ENCODE measurements at places on chromosomes 7 and 10.
A peak's percentile ranks its signal among the peaks of the same experiment; 100 is the strongest.

- no peak for DNase-seq
Measured at GRCh38 chr7:16652240-16652583, 6.2 kb downstream of the BZW2 start.

DNA sequence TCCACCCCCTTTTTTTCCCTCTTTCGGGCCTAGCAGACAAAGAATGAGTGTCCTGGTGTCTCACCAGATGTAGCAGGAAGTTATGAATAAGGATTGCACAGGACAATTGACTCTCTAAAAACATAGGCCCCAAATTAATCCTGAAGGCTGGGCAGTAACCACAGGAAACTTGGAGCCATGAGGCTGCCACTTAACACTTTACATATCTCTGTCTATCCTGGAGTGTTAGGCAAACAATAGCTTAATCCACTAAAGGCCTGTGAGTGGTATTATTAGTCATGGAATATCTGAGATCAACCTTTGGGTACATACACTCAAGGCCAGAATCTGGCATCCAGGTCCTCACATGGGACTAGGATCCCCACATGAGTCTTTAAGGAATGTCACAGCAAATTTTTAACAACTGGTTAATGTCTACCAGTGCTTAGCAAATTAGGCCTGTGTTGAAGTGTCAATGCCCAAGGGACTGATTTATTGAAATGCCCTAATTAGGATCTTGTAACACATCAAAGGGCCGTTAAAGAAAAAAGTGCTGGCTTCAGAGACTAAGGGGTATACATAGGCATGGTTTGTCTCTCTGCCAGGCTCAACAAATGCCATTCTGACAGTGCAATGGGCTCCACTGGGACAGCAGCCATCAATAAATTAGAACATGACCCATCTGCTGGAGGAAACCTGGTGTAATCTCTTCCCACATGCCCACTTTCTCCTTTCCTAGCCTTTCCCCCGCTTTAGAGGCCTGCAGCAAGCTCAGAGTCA lies 196.7 kb upstream of the TBX20 start:
- no peak for DNase-seq

DNA sequence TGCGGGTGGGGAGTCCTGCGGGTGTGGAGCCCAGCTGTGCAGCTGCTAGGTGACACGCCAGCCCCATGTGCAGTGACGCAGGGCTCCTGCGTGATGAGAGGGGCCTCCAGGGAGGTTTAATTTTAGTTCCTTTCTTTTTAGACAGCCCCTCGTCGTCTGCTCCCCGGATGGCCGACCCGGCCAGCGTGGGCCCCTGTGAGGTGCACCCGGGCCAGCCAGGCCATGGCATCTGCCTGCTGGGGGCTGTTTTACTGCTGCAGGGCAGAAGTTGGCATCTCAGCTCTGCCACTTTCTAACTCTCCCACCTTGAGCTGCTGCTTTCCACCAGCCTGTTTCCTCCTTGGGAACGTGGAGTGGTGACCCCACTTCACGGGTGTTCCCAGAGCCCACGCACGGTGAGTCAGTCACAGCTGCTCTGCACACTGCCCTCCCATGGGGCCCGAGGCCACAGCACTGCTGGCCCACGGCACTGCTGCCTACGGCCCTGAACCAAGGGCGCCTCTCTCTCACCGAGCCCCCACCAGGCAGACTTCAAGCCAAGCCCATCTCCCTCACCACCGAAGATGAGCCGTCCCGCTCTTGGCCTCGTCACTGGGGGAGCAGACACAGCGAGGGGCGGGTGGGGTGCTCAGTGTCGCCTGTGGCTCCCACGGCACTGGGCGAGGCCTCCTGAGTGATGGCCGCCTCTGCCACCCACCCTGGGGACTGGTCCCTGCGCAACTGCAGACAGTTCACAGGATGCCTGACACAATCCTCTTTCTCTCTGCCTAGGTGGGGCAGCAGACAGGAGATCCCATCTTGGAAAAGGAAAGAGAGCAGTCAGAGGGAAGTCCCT lies 21.3 kb downstream of the CYP2W1 start:
- no peak for DNase-seq

GRCh38 chr7:47771336-47771989 lies 176.8 kb downstream of the PKD1L1 start:
- no peak for DNase-seq

- DNase-seq: no peak
Measured at GRCh38 chr7:155694851-155695250, 50.4 kb downstream of the RBM33 start.

DNA sequence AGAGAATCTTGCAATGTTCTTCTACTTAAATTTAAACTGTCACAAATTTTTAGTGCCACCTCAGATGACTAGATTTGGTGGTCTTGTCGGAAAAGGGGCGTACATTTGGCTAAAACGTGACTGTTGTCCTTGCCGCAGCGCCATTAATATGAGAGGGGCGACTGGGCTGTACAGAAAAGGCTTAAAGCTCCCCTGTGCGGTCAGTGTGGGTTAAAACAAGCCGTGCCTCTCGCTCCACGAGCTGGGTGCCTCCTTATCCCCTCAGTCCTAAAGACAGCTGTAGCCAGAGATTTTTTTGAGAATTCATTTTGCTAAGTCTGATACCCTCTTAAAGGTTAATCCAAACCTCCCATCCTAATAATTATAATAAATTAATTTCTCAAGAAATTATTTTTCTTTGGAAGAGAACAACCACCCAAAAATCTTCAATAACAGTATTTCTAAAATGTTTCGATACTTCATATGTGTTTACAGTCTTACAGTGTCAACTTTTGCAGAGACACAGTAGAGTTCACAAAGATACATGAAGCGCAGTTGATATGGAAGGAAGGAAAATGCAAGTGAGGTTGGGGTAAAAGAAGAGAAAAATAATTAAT lies 68.6 kb downstream of the C7orf25 start:
- peak; percentile 8 for DNase-seq

Measured in HCT116 (cell line).